ENCODE measurements at places on chromosomes 5 and 9.

- DNase-seq: peak; percentile 30
These were observed 34.8 kb downstream of the ITGA2 start for GRCh38 chr5:53023969-53024368.

DNA sequence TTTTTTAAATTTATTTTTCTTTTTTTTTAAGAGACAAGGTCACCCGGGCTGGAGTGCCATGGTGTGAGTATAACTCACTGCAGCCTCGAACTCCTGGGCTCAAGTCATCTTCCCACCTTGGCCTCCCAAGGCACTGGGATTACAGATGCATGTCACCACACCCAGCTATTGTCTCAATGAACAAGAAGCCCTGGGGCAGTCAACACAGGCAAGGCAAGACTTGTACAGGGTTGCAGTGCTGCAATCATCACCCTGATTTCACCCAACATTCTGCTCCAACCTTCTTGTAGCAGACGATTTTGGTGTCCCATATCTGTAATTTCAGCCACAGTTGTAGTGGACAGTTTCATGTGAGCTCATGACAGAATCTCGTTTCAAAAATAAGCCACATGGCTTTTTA is 205.8 kb upstream of the KIF2A start:
- DNase-seq: no peak

DNA sequence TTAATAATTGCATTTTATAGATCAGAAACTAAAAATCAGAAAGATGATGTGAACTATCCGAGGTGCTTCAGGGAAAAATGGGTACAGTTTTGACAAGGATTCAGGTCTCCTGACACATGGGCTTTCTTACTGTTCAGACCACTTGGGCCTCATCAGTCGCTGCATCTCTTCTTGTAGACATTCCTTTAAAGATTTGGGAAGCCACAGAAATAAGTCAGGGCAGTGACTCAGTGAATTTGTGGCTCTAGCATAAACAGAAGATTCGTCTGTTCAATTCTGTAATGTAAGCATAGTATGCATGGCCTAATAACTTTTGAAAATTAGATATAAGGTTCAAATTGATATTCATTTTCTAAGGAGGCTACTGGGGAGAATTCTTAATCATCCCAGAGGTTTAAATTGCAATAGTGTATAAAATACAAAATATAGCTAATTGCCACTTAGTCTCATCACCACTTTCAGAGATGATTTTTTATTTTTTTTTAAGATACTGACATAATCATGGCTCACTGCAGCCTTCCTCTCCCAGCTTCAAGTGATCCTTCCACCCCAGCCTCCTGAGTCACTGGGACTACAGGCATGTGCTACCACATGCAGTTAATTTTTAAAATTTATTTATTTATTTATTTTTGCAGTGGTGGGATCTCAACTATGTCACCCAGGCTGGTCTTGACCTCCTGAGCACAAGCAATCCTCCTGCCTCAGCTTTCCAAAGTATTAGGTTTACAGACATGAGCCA is 48.9 kb downstream of the RASEF start:
- no peak for DNase-seq

- DNase-seq: peak; percentile 46
These were observed 211.5 kb downstream of the PAPPA start for GRCh38 chr9:116365056-116365471.

DNA sequence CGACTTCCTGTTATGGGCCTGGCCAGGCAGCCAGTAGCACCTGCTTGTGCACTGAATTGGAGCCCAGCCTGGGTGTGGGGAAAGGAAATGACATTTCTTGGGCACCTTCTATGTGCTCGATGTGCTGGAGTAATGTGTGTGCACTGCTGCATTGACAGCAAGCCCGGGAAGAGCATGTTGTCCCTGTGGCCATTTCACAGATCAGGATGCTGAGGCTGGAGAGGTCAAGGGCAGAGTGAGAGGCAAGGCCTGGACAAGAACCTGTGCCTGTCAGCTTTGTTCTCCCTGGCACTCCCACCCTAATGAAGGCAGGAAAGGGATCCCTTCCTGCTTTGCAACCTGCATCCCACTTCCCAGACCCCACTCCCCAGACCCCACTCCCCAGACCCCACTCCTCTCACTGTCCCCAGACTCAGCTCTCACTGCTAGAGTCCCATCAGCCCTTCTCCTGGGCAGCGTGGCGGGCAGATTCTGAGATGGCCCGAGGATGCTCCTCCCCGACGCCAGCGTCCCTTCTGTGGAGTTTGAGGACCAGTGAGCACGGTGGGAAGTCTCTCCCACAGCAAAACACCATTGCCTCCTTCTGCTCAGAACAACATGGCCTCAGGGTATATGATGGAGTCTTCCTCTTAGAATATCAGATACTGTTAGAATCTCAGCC is 49.6 kb downstream of the BARX1 start:
- DNase-seq: no peak

GRCh38 chr5:71977311-71977710 is 130.0 kb upstream of the MAP1B start:
- DNase-seq: no peak

DNA sequence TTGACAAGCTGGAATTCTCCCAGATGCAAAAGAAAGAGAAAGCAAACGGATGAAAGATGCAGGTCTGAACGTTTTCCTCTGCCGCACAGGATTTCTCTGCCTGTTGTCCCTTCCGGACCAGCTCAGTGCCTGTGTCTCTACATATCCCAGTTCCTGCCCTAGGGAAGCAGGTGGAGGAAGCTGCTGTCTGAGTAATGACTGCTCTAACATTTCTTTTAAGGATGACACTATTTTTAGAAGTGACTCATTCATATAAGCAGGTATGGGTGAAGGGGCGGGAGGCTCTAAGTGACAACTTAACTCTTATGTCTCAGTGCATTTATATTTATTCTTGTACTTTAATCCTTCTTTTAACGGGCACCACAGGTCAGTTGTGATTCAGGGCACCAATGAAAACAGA is 128.8 kb downstream of the SLC24A2 start:
- no peak for DNase-seq

DNA sequence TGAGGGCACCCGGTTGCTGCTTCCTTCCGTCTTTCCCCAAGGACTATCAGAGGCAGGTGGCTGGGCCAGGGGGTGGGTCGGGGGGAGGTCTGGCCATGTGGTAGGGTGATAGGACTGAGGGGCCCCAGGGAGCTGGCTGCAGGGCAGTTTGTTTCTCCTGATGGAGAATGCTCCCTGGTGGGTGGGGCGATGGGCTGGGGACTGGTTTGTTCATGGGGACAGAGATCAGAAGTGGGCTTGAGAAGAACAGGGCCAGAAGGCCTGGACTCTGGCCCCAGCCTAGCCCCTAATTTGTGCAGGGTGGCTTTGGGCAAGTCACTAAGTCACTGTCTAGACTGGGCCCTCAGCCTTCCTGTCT is 117.4 kb downstream of the RGS3 start:
- no peak for DNase-seq

DNA sequence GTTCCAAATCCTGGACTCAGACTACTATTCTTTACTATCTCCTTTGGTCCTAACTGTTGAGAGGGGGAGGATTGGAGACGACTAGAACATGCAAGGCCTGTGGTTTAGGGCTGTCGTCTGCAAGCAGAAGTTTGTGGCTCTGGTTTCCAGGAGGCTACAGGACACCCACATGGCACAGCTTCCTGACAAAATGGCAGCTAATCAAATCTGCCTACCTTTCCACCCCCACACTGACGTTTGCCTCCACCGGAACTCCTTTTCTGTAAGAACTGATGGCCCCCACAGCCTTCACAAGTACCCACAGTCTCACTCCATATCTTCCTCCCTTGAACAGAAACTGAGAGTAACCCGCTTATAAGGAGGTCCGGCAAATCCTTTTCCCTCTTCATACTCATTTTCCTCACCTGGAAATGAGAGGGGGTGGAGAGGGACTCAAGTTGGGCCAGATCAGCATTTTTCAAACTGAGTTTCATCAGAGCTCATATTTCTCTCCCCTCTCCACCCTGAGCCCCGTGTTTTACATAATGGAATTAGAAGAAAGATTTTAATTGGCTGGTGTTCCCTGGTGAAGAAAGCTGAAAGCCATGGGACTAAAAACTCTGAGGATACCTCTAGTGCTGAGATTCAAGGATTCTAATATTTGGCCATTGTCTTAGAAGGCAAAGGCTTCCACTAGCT is 5.2 kb downstream of the SLC31A2 start:
- DNase-seq: peak; percentile 51
